ENCODE measurements at places on chromosomes 6 and 20.
A peak's percentile ranks its signal among the peaks of the same experiment; 100 is the strongest.

- DNase-seq: peak; percentile 87
Measured at GRCh38 chr6:122770835-122771601, 8.5 kb upstream of the FABP7 start.

DNA sequence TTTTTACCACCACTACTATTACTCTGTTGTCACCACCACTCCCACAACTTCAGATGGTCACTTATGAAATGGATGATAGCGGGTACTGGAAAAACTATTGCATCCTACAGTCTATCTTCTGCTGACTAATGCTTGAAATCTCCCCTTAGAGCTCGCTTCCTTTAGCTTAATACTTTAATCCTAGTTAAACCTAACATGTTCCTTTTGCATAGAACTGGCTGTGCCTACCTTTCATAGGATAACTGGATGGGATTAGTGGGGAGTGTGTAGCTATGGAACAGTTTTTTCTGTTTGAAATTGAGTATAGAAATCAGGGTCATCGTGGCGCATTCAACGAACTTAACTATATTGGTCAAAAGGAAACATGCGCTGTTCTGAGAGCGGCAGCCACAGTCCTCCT, 294.7 kb downstream of the FARS2 start:
- DNase-seq: no peak

DNA sequence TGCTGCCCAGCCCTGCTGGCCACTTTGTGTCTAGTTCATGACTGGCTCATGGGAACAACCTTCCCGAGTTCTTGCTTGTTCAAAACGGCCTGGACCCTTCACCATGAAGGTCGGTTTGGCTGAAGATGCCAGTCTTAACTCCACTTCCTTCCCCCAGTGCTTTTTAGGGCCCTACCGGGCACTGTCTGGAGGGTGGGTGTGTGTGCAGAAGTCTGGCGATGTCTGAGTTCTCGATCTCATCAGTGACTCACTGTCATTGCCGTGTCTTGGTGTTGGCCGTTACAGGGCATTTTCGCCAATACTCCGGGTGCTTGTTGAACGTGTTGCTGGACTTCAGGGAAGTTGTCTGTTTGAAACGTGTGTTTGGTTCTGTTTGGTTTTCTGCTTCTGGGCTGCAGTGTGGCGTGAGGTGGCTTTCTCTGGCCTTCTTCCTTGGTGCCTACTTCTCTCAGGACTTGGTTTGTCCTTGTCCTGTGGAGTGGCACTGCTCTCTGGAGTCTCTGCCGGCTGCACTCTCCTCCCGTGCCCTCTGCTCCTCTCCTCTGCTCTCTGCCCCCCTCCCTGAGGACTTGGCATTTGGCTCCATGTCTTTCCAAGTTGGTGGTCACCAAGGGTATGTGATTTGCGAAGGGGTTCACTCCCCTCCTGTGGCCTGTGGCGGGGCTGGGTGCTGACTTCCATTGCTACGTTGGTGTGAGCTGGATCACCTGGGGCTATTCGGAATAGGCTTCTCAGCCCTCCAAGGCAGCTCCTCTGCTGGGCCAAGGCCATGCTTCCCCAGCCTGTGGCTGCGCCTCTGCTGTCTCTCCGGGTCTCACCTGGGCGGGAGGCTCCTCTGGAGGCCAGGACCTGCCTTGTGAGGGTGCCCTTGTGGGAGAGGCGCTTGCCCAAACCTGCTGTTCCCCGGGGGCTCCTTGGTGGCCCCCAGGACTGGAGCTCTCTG, 38.2 kb downstream of the PYGB start:
- DNase-seq: no peak

- DNase-seq: peak; percentile 21
Measured at GRCh38 chr20:7879883-7880282, 60.4 kb downstream of the HAO1 start.
